ENCODE measurements at places on chromosomes 3 and 15. TPM values are rescaled to one million over a fixed set of nuclear protein-coding genes. Genes with fewer than 3 reads are reported as not detected.

GRCh38 chr15:31328428-31328968 lies 1.9 kb downstream of the KLF13 start:
- H3K4me1 ChIP-seq, result peaks cover 47% of the 10 kb centered on the region
- peak; percentile 49 for DNase-seq
- peak overlapping the region; percentile 99 for H3K27ac ChIP-seq
- peak overlapping the region; percentile 90 for H3K4me3 ChIP-seq

The TMEM207 gene
- total RNA-seq, result not detected

DNA sequence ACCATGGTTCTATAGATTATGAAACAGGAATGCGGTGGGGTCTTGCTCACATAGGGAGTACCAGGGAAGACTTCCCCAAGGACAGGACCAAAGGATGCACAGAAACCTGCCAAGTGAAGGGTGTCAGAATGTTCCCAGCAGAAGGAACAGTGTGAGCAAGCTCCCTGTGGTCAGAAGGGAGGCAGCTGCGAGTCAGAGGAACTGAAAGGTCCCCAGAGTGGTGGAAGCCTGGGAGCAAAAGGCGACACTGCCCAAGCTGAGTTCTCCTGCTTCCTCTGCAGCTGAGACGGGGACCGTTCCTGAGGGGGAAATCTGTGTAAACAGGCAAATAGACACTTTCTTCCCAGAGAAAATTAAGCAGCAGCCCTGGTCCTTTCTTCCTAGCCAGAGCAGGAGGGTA lies 14.2 kb upstream of the SLC6A6 start:
- no peaks in the 10 kb centered on the region for H3K27me3 ChIP-seq
- H3K4me3 ChIP-seq, result no peak overlapping the region
- H3K27ac ChIP-seq, result no peak overlapping the region
- no peak for DNase-seq
- no peaks in the 10 kb centered on the region for H3K4me1 ChIP-seq

The GOLGA8M gene
- total RNA-seq, result 1.3 TPM

The GABRR3 gene
- not detected for total RNA-seq

The PPP1R14D gene
- total RNA-seq, result 0.23 TPM

- no peak overlapping the region for H3K27ac ChIP-seq
- peaks cover 11% of the 10 kb centered on the region for H3K4me1 ChIP-seq
- H3K4me3 ChIP-seq, result no peak overlapping the region
- no peak for DNase-seq
These were observed 37.9 kb downstream of the CLK3 start for GRCh38 chr15:74653426-74654102.

The STRIT1 gene
- total RNA-seq, result not detected

GRCh38 chr15:91867581-91868026 lies 14.1 kb downstream of the SLCO3A1 start:
- H3K27ac ChIP-seq, result peak overlapping the region; percentile 46
- no peaks in the 10 kb centered on the region for H3K36me3 ChIP-seq
- no peak overlapping the region for H3K4me3 ChIP-seq

The TM6SF1 gene
- total RNA-seq, result 0.43 TPM

The NR1I2 gene
- 0.28 TPM for total RNA-seq

DNA sequence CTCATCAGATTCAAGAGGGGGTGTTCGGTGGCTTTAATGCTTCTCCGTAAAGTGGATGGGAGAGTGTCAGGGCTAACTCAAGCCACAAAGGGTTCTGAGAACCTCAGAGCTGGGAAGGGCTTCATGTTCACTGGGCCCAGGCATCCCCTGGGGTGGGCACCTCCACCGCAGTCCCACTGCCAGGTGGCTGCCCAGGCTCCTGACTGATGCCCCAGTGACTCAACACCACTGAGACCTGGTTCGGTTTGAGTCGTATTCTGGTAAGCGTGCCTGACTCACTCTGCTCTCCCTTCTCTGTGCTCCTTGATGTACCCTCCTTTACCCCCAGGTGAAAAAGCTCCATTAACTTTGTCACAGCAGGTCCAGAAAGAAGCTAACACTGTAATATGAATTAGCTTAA lies 304.6 kb downstream of the RPLP1 start:
- H3K4me1 ChIP-seq, result peaks cover 3% of the 10 kb centered on the region
- no peaks in the 10 kb centered on the region for H3K27me3 ChIP-seq
- H3K4me3 ChIP-seq, result no peak overlapping the region
- DNase-seq, result no peak
